Activated T-helper 1 cell treated with anti-CD3 and anti-CD28 coated beads, Interleukin-2, amount 50 U/mL, for 16 hours (primary cell): ENCODE measurements at places on chromosomes 6 and 20.
A peak's percentile ranks its signal among the peaks of the same experiment; 100 is the strongest.

- DNase-seq, result no peak
These were observed 144.9 kb downstream of the TFAP2A start for GRCh38 chr6:10269814-10270472.

- no peak for DNase-seq
These were observed 48.1 kb downstream of the PRDM1 start for GRCh38 chr6:106134087-106134770.

DNA sequence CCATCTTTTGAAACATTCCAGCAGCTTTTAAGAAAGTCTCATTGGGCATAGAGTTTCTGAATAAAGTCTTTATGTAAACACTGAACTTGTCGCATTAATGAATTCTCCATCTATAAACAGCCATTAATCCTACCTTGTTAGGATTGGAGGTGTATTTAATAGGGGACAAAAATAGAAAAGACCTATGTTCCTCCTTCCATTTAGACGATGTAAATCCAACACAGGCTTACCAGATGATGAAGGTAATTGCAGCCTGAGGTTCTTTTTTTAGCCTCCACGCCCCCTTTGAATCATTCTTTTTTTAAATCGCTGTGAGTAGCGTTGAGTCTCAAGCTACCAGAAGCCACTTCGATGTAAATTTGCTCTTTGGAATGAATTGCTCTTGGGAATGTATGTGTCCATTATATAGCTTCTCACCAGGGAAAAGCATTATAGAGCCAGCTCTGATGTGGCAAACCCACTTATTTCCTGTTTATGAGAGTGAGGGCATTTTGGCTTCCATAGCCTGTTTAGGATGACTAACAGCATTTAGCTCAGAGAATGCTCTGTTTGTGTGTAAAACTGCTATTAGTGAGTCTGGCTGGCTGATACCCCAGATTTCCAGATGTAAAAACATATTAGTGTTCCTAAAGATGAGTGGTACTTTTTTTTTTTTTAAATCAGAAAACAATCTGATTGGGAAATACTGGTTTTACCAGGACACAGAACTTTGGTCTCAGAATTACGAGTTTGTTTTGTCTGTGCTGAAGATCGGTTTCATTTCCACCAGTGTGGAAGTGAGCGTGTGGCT is 74.9 kb upstream of the CLDN20 start:
- no peak for DNase-seq

DNA sequence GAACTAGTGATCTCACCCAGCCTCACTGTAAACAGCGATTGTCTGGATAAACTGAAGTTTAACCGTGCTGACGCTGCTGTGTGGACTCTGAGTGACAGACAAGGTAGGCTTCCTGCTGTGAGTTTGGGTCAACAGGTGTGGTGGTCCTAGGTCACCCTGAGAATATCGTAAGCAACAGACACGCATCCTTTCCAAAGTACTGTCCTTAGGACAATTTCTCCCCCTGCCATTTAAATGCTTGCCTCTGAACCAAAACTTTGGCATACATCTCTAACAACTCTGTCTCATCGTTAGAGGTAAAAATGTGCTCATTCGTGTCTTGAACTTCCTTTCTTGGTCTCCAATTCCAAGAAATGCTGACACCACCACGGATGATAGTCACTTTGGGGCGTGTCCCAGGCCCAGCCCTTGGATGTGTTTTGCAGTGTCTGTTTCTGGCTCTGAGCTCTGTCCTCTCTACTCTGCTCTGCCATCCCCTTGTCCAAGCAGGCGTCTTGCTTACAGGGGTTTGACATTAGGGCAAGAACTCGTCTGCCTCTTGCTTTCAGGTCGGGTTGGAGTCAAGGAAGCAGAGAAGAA is 95.5 kb downstream of the EYA2 start:
- no peak for DNase-seq

DNA sequence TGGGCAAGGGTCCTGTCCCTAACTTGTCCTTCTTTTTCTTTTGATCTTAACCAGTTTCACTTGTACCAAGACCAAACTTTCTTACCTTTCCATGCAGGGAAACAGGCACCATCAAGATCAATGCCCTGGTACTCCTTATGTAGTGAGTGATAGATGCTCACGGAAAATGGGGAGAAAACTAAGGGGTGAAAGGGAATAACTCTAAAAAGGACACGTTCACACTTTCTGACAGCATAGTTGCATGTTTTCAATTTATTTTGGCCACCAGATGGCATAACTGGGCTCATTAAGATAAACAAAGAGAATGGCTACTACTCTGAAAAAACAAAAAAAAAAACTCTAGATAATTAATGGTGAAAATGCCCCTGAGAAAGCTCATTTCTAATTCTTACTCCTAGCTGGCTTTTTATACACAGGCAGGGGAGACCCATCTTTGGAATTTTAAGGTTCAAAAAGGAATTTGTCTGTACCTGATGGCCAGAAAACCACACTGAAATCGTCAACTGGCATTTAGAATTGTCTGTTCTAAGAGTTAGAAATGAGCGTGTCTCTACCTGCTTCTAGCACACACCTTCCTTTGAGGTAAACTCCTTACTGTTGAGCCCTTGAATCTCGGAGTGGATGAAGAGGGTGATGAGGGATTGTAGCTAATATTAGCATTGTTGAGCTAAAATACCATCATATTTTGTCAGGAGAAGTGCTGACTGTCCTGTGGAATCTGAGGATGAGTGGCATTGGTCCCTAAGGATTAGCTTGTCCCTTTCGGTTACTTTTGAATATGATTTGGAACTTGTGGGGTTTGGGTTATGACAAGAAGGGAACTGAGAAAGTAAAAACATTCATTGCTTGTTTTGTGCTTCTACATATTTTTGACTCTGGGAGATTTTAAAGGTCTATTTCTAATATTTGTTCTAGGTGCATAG is 62.2 kb upstream of the DDR1 start:
- DNase-seq, result no peak

- DNase-seq, result no peak
These were observed 91.9 kb upstream of the EYA2 start for GRCh38 chr20:46802722-46803121.

- DNase-seq, result no peak
These were observed 8.0 kb downstream of the ZNF335 start for GRCh38 chr20:45964006-45964400.

- no peak for DNase-seq
These were observed 17.4 kb downstream of the MYLK4 start for GRCh38 chr6:2733324-2733723.

- DNase-seq, result no peak
These were observed 71.6 kb downstream of the NFATC2 start for GRCh38 chr20:51470907-51471411.

GRCh38 chr6:32484614-32484998 is 44.9 kb downstream of the HLA-DRA start:
- DNase-seq, result no peak

GRCh38 chr20:20022498-20022897 is 5.3 kb downstream of the NAA20 start:
- DNase-seq, result no peak

DNA sequence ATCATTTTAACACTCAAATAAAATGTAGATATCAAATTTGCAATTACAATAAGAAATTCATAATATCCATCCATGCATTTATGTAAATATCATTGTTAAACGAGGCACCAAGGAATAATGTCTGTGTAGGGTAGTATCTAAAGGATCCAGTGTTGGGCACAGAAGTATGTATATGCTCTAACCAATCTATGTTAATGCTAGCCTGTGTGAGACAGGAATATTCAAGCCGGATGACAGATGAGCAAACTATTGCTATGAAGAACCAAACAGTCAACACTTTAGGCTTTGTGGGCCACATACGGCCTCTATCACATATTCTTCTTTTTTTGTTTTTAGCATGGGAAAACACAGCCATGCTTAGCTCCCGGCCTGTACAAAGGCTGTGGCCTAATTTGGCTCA is 45.0 kb downstream of the HUS1B start:
- DNase-seq, result no peak

- no peak for DNase-seq
These were observed 43.3 kb downstream of the IRAK1BP1 start for GRCh38 chr6:78910591-78911171.

GRCh38 chr20:23823111-23823510 is 3.4 kb downstream of the CST2 start:
- no peak for DNase-seq

- DNase-seq, result no peak
These were observed 13.4 kb upstream of the SERPINB1 start for GRCh38 chr6:2855061-2855519.

- DNase-seq, result no peak
These were observed 158.0 kb downstream of the DST start for GRCh38 chr6:56484669-56485068.

GRCh38 chr20:3226093-3226492 is 12.9 kb downstream of the SLC4A11 start:
- DNase-seq, result no peak

DNA sequence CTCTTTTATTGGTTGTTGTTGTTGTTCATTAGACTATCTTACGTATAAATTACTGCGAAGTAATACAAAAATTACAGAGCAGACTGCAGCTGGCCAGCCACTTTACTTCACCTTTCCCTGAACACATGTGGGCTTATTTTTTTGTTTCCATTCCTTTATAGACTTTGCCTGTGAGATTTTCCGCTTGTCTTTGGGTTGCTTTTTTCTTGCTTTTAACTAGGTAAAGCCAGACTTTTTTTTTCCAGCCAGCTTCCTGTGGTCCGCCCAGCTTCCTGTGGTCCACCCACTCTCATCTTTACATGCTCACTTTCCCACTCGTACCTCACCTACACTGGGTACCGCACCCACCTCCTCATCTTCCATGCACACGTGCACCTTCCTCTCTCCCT is 79.0 kb downstream of the IPCEF1 start:
- no peak for DNase-seq

GRCh38 chr20:62487561-62488354 is 12.0 kb upstream of the GATA5 start:
- DNase-seq, result no peak

DNA sequence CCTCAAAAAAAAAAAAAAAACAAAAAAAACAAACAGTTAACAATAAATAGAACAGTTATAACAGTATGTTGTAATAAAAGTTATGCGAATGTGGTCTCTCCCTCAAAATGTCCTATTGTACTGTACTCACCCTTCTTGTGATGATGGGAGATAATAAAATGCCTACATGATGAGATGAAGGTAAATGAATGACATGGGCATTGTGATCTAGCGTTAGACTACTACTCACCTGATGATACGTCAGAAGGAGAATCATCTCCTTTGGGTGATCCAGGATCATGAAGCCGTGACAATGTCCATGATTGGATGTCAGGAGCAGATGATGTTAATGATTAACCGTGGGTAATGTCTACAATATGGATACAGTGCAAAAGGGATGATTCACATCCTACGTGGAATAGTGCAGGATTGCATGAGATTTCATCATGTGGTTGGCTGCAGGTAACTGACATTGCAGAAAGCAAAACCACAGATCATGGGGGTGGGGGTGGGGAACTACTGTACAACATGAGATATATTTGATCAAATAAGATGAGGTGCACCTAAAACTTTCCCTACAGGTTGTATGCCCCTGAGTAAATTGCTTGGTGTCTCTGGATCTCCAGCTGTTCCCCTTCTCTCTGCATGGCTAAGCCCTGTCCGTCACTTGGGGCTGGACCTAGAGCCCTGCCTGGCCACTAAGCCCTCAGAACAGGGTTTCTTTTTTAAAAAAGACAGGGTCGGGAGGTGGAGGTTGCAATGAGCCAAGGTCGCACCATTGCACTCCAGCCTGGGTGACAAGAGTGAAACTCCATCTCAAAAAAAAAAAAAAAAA is 6.2 kb upstream of the RBCK1 start:
- DNase-seq, result no peak

DNA sequence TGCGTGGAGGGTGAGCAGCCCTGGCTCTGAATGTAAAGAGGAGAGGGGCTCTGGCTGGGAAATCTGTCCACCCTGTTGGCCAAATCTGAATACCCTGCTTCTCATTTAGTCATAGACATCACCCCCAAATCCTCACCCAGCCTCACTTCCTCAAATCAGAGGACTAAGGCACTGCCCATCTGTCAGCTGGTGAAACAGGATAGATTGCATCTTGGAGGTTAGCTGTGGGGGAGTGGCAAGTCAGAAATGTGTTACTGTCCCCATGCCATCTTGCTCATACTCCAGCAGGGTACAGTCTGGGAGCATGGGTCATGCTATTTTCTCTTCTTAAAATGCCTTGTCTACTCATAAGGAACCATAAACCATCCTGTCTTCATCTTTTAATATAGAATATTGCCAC is 9.5 kb upstream of the DTNBP1 start:
- DNase-seq, result no peak

- DNase-seq, result no peak
These were observed 26.4 kb upstream of the ADGRG6 start for GRCh38 chr6:142275236-142276006.

GRCh38 chr6:2209226-2209809 is 36.1 kb downstream of the GMDS start:
- no peak for DNase-seq

DNA sequence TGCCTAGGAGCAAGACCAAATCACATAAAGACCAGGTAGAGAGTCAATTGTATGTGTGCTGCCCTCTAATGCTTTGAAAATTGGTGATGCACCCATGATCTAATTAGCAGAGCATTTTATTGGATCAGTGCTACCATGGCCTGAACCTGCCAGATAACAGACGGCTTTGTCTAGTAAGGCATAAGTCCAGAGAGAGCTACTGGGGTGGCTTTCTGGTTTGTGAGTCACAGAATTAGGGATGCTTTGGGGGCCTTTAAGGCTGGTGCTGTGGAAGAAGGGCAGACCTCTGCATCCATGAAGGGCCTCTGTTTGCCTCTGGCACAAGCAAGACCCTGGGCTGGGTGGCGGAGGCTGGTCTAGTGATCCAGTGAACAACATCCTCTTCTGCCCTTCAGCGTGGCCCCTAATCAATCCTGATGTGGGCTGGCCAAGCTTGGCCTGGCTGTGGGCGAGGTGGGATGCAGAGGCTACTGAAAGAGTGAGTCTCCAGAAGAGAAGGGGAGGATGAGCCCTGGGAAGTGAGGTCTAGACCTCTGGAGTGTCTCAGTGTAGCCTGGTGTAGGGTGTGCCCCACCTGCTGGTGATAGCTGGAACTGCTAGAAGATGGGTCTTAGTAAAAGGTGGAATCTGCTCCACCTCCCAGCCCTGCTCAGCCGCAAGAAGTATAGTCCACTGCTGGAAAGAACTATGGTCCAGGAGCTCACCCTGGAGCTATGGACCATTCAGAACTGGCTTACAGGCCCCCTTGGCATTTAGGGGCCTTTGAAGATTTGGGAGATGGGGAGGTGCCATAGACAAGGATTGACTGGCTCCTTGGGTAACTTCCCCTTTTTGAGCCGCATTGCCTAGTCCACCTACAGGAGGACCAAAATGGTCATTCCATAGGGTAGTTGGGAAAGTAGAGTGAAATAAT is 36.7 kb upstream of the AAR2 start:
- peak; percentile 60 for DNase-seq

GRCh38 chr6:136037876-136038460 is 186.5 kb downstream of the PDE7B start:
- DNase-seq, result no peak
